ENCODE measurements at places on chromosomes 16 and 17.

DNA sequence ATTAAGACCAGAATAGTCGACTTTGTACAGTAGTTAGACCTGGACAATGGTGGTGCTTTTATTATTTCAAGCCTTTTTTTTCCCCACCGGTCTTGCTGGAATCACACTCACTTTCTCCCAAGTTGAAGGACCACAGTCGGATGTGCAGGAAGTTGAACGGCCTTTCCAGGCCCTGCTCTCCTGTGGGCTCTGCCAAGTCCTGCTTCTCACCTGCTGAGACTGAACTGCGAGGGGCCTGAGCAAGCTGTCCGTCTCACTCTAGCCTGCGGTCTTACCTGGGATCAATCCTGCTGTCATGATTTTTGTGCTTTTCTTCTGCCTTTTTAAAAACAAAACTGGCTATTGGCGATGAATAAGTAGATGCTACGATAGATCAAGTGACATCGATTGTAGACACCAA is 1.3 kb downstream of the TLCD3A start:
- no peak for DNase-seq

- no peak for DNase-seq
Measured at GRCh38 chr17:60563743-60564142, 36.2 kb upstream of the PPM1D start.

GRCh38 chr16:64545768-64546167 is 576.1 kb downstream of the CDH11 start:
- no peak for DNase-seq

- DNase-seq: no peak
Measured at GRCh38 chr17:33679595-33679994, 386.5 kb upstream of the ASIC2 start.

DNA sequence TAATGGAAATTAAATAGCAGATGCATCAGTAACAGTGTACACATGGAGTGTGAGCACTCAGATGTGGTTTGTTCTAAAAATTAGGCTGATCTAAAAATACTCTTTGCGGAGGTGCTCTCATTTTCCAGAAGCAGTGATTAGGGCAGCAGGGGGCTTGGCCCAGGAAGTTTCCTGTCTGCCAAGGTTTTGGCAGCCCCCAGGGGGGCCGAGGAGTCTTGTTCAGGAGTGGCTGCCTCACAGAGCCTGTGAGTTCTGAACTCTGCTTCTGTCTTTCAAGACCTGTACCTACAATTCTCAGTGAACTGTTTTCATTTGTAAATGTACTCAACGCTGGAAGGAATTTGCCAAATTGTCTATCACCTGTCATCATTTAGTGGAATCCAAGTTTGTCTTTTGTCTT is 388.4 kb upstream of the CDH11 start:
- no peak for DNase-seq

DNA sequence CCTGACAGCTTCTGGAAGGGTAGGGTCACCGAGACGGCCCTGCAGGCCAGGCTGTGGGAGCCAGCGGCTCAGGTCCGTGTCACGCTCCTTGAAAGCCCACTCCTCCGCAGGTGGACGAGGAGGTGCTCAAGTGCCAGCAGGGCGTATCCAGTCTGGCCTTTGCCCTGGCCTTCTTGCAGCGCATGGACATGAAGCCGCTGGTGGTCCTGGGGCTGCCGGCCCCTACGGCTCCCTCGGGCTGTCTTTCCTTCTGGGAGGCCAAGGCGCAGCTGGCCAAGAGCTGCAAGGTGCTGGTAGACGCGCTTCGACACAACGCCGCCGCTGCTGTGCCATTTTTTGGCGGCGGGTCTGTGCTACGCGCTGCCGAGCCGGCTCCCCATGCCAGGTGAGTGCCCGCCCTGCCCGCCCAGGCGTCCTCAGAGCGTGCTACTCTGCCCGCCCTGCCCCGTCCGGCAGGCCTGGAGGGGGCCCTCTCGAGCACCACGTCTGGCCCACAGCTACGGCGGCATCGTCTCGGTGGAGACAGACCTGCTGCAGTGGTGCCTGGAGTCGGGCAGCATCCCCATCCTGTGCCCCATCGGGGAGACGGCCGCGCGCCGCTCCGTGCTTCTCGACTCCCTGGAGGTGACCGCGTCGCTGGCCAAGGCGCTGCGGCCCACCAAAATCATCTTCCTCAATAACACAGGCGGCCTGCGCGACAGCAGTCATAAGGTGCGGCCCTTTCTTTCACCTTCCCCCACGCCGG is 1.3 kb downstream of the NAGS start:
- DNase-seq: no peak

DNA sequence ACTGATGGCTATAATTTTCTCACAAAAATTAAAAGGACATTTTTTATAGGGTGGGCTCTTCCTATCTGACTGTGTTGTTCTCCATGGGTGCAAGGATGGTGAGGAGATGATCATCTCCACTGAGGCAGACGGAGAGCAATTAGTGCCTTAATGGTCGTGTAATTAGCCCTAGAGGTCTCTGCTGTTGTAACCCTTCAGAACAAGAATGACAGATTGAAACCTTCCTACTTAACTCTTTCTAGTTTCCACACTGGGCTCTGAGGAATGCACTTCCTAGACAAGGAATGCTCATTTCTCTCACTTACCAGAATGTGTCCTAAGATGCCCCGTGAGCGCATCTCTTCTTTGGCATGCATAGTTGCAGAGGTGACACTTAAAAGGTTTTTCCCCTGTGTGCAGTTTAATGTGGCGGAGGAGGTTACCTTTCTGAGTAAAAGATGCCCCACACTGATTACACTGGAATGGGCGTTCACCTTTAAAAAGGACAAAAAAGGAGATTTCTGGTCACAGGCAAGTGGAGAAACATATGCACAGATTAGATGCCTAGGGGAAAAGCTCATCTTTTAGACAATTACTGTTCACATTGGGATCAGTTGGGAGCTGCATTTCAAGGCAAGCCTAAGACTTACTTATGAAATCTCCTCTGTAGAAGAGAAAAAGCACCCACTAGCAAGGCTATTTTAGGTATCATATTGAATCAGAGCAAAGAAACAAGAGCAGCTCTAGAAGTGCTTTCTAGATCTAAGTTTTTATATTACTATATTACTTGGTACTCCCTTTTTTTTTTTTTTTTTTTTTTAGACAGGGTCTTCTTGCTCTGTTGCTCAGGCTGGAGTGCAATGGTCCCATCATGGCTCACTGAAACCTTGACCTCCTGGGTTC is 53.6 kb downstream of the GRB7 start:
- DNase-seq: no peak

DNA sequence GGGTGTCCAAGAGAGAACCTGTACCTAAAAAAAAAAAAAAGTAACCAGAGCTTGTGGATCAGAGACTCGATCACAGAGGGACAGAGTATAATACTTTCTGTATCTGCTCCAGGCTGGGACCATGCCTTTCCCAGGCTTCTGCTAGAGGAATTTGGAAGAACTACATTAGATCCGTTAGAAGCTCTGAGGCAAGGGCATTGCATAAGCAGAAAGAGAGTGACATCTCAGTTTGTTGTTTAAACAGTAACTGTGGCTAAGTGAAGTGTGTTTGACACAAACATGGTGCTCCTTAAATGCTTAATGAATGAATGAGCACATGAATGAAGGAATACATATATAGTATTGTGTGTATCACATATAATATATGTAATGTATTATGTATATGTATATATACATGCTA is 131.2 kb downstream of the HS3ST3B1 start:
- DNase-seq: no peak

GRCh38 chr16:67636713-67637112 is 8.2 kb upstream of the CARMIL2 start:
- DNase-seq: no peak

GRCh38 chr16:68366062-68366461 is 55.2 kb downstream of the PRMT7 start:
- DNase-seq: no peak

- no peak for DNase-seq
Measured at GRCh38 chr17:61634942-61635538, 44.0 kb upstream of the NACA2 start.

DNA sequence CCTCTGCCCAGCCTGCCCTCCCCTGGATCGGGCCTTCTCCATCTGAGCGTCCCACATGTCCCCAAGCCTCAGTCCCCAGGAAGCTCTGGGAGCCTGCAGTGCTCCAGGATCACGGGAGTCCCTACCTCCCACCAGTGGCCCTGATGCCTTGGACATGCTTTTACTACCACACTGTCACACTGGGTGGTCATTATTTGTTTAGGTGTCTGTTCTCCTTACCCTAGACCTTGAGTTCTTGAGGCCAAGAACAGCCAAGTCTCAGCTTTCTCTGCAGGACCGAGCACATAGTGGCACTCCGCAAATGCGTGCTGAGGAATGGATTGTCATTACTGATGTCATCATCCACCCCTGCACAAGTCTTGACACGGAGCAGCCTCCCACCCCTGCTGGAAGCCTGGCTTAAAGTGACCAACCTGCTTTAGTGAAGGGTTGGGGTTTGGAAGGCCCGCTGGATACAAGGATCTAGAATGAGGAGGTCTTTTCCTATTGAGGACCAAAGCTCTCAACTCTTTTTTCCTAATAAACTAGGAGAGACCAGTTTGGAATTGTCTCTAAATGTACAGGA is 132.9 kb upstream of the CRHR1 start:
- DNase-seq: no peak

- peak; percentile 49 for DNase-seq
Measured at GRCh38 chr16:2969545-2970521, 685 bp downstream of the PAQR4 start.

DNA sequence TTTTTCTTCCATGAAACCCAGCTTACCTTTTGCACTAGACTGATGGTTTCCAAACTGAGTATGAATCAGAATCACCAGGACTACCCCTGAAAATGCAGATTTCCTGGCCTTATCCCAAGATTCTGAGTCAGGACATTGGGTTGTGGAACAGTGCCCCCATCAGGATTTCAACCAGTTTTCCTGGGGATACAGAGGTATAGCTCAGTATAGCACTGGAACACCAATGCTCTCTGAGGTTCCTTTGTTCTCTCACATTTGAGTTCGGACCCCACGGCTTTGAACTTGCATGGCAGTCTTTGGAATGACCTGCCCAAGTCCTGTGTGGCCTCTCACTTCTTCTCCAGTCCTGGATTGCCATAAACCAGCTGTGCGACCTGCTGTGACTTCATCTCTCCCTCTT is 12.8 kb upstream of the CCL8 start:
- DNase-seq: no peak

DNA sequence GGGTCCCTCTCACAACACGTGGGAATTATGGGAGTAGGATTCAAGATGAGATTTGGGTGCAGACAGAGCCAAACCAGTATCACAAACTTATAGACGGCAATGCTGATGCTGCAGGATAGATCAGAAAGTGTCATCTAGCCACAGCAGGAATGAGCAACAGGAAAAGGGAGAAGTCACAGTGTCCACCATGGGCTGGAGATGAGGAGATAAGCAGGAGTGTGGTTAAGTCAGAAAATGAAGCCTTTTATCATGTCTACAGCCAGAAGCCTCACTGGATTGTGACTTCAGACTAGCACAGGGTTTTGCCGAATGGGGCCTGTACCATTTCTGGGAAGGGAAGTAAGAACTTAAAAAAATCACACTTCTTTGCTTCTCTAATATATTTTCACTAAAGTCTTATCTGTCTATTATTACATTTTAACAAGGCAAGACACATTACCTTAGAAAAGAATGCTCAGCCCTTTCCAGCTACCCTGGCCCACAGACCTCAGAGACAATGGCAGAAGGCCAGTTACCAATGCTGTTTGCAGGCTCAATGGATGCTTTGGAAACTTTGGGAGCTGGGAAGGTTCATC is 490.2 kb upstream of the SALL1 start:
- DNase-seq: no peak

GRCh38 chr16:31351246-31351941 is 3.6 kb upstream of the ITGAX start:
- no peak for DNase-seq

GRCh38 chr17:37725021-37725595 is 19.8 kb downstream of the HNF1B start:
- no peak for DNase-seq

DNA sequence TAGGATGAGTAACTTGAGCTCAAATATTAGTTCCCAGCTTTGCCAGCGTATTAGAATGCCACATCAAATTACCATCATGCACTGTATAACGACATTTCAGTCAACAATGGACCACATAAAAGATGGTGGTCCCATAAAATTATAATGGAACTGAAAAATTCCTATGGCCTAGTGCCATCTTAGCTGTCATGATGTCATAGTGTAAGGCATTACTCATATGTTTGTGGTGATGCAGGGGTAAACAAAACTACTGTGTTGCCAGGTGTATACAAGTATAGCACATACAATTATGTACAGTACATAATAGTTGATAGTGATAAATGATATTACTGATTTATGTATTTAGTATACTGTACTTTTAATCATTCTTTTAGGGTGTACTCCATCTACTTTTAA is 54.4 kb upstream of the NETO2 start:
- DNase-seq: no peak

GRCh38 chr17:8122422-8122923 is 1.4 kb downstream of the HES7 start:
- DNase-seq: no peak

DNA sequence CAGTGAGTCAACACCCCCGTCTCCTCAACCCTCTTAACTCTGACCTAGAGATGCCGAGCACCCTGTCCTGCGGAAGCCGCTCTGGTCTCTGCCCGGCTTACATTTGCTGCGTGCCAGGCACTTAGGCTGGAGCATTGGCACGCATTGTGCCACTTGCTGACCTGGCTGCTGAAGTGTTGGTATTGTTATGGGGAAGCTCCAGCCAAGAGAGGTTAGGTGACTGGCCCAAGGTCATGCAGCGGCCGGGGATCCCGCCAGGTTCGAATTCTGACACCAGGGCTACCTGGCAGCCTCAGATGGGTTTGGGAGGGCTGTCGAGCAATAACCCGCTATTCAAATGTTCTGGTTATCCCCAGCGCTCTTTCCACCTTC is 5.0 kb upstream of the HSD17B1 start:
- DNase-seq: no peak

DNA sequence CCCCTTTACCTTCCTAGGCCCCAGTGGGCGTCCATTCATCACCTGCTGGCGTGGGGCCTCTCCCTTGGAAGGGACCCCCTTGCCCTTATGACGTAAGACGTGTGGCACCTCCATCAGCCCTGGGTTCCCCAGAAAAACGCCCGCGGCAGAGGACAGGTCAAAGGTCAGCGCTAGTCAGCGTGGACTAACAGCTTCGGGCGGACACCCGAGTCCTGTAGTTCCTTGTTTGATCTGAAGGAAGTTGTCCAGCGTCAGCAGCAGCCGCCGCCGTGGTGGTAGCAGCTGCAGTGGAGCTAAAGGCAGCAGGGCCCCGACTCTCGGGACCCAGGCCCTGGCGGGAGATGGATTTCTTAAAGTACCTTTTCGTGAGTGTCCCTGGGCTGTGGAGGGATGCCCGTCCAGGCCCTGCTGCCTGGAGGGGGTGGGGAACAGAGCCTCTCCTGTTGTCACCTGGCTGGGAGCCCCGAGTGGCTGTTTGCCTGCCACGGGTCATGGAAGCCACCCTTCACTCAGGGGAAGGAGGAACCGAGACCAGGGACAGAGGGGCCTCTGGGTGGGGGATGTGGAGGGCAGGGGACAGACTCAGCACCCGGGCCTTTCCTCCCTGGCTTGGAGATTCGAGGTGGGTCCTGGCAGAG is 123.6 kb downstream of the OR1D5 start:
- DNase-seq: no peak

Measured in bone marrow (tissue), 2 donors.